ENCODE measurements at places on chromosomes 7 and 10.

DNA sequence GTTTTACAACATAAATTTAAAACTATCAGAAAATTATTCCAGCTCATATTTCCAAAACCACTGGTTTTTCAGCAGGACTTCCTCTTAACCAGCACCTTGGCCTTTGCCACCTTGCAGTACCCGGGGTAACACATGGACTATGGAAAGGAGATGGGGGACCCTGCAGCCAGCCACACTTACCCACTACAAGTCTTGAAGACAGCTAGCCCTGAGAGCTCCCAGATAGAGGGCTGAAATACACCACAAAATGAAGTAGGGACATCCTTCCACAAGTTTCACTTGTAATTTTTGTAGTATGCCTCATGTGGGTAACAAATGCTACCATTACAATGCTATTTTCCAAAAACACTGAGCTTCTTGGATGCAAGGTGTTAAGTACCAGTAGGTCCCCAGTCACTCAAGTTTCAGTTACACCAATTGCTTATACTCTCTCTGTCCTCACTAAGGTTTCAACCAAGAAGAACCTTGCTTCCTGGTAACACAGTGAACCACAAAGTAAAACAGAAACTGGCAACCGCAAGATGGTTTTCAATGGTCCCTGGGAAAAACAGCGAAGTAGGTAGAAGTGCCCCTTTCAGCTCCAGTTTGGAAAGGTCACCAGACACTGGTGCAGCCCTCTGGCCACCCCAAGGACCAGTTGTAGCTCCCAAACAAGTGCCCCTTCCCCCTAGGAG is 110.9 kb downstream of the SGMS1 start:
- no peak for DNase-seq

GRCh38 chr7:154953006-154953684 is 49.8 kb downstream of the PAXIP1 start:
- peak; percentile 81 for DNase-seq

GRCh38 chr7:14321947-14322346 is 332.5 kb upstream of the ETV1 start:
- DNase-seq = no peak

DNA sequence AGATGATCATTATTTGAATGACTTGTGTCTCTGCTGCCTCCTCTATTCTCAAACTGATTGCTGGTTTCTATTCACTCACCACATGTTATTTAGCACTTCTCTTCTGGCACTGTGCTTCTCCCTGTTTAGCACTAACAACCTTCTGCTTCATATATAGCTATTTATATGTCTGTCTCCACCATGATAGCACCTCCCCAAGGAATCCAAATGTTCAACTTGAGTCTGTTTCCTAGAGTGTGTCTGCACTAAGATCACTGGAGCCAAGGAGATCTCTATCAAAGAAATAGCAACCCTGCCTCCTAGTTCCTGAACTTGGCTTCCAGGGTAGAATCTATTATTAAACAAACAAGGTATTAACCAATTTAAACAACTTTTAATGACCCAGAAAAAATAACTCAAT is 104.5 kb downstream of the CYP26A1 start:
- no peak for DNase-seq

GRCh38 chr7:80596933-80597517 is 41.4 kb upstream of the CD36 start:
- DNase-seq = no peak

- DNase-seq = no peak
Observed at GRCh38 chr10:49737474-49738201, 24.5 kb downstream of the OGDHL start.

GRCh38 chr7:129707910-129708499 is 96.5 kb downstream of the NRF1 start:
- DNase-seq = no peak

- no peak for DNase-seq
Observed at GRCh38 chr10:87734987-87735827, 75.5 kb downstream of the PAPSS2 start.

DNA sequence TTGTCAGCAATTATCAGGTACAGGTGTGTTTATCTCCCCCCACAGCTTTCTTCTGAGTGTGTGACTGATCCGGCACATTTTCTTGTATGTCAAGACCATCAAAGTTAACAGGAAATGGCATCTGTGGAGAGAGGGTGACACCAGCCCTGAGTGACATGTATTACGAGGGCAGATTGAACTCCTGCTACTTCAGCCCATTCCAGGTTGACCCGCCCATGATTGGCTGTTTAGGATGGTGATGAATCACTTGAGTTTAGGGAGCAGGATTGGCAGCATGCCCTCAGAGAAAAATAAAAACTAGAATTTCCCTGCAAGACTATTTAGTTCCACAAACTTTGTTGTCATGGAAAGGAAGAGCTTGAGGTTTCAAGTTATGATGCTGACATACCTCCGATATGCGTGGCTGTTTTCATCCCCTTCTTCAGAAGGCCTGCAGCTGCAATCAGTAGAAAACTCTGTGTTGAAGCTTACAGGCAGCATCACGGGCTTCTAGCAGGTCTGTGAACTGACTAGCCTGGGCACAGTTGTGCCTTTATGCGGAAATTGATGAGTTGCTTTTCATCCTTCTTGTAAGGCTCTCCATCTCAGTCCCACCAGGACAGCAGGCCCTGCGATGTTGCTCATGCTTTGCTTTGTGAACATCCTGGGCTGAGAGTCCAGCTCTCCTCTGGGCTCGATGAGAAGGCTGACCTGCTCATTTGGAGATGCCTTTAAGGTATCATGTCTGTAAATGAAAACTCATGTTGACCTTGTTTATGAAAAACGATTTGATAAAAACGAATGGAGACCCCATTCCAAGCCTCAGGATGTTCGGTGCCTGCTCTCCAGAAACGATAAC is 8.0 kb upstream of the CELF2 start:
- DNase-seq = no peak

DNA sequence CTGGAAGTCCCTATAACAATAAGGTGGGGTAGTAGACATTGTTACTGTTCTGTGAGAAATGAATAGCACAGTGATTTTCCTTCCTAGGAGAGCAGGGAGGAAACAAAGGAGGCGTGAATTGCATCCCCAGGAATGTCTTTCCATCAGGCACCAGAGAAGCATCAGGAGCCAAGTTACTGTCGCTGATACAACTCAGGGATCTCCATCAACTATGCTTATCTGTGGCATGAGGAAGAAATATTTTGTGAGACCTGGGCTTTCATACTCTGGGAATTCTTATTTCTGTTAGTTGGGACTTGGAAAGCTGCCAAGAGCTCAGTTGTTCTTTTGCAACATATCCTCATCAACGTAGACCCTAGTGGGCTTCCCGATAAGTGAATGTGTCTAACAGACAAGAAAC is 622.3 kb downstream of the SUGCT start:
- DNase-seq = no peak

GRCh38 chr7:42913591-42913990 is 1.7 kb upstream of the C7orf25 start:
- no peak for DNase-seq

All from activated CD8-positive, alpha-beta memory T cell treated with anti-CD3 and anti-CD28 coated beads for 24 hours (primary cell).